ENCODE measurements at places on chromosomes 11 and 22.

DNA sequence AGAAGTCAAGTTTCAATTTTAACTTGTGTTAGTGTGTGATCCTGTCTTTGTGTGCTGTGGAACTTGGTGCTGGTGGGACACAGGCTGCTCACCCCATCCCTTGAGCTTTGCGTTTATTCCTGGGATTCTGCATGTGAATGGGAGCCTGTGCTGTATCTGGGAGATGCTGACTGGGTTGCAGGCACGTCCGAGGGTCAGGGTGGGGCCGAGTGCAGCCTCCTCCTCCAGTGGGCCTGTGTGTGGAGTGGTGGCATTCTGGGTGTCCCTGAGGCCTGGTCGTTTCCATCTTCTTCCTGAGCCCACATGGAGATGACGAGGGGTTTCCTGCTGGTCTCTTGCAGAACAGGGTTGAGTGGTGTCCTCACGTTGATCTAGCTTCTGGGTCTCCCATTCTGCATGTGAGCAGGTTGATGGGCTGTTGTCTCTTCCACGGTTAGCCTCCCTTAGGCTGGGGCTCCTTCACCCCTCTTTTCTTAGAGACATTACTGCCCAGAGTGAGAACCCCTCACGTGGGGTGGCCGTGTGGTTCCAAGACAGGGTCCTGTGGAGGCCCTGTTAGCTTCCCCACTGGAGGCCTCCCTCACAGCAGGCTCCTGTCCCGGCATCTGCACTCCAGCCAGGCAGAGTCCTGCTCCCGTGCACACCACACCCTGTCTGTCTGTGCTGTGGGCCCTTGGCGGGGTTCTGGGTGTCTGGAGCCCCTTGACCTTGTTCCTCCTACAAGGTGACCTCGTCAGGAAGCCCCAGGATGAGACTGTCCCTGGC lies 4.9 kb downstream of the PTDSS2 start:
- DNase-seq, result no peak

DNA sequence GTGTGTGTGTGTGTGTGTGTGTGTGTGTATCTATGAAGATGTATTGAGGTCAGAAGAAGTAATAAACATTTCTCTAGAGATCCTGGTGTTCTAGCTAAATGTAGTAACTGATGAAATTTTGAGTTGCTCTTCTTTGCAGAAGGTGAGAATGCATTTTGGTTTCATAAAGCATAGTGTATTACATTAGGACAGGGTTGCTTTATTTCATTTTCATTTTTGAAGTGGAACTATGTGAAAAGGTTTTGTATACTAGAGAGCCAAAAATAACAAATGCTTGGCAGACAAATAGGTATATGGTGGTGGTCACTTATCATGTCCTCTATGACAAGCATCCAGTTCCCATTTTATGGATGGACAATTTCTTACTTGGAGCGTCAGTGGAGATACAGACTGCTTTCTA lies 99.0 kb downstream of the CASP12 start:
- no peak for DNase-seq

GRCh38 chr11:37451903-37452302 lies 853.9 kb upstream of the RAG2 start:
- no peak for DNase-seq

- no peak for DNase-seq
Measured at GRCh38 chr22:24944217-24944937, 2.1 kb downstream of the LHFPL7 start.

- DNase-seq, result no peak
Measured at GRCh38 chr11:134556186-134556585, 144.1 kb upstream of the B3GAT1 start.

DNA sequence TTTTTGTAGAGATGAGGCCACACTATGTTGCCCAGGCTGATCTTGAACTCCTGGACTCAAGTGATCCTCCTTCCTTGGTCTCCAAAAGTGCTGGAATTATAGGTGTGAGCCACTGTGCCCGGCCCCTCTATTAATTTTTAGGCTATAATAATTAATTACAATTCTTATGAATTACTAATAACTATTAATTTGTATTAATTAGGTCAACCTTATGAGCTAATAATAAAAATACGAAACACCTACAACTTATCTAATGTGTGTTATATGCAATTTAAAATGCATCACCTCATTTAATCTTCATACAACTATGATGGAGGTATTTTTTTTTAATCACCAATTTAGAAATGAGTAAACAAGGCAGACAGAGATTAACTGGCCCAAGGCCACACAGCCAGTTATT lies 26.2 kb downstream of the LRP4 start:
- no peak for DNase-seq

GRCh38 chr11:25180187-25180586 lies 683.3 kb downstream of the LUZP2 start:
- DNase-seq, result no peak

GRCh38 chr11:106420048-106420665 lies 342.7 kb downstream of the AASDHPPT start:
- DNase-seq, result no peak

DNA sequence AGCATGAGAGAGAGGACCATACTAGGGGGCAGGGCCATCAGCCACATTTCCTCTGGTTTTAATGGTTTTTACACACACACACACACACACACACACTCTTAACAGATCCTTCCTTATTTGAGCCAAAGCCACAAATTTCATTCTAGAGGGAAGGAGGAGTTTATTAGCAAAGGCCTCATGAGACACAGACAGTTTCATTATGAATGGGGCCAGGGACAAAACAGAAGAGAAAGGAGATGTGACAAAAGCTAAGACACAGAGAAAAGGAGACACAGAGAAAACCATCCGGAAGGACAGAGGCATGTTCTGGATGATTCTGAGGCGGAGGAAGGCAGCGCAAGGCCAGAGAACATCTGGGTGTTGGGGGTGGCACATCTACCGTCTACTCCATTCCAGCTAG lies 32.2 kb upstream of the ARFGAP3 start:
- DNase-seq, result no peak

DNA sequence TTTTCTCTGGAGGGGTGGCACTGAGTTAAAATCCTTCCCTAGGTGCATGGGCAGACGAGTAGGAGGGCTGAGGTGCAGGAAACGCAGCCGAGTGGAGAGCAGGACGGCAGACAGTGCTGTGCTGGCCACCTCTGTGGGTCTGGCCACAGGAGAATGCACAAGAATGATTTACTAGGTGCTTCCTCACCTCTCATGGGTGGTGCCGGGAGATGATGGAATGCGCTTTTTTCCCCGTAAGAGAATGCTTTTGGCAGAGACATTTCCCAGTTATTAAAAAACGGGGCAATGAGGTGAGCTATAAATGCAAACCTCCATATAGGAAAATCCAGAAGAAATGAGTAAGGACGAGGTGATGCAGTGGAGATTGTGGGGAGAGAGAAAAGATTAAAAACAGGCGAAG lies 86.1 kb downstream of the ADAMTS15 start:
- DNase-seq, result no peak

GRCh38 chr11:87861030-87861429 lies 314.2 kb downstream of the RAB38 start:
- no peak for DNase-seq

- no peak for DNase-seq
Measured at GRCh38 chr11:74020539-74020938, 11.7 kb upstream of the UCP3 start.

DNA sequence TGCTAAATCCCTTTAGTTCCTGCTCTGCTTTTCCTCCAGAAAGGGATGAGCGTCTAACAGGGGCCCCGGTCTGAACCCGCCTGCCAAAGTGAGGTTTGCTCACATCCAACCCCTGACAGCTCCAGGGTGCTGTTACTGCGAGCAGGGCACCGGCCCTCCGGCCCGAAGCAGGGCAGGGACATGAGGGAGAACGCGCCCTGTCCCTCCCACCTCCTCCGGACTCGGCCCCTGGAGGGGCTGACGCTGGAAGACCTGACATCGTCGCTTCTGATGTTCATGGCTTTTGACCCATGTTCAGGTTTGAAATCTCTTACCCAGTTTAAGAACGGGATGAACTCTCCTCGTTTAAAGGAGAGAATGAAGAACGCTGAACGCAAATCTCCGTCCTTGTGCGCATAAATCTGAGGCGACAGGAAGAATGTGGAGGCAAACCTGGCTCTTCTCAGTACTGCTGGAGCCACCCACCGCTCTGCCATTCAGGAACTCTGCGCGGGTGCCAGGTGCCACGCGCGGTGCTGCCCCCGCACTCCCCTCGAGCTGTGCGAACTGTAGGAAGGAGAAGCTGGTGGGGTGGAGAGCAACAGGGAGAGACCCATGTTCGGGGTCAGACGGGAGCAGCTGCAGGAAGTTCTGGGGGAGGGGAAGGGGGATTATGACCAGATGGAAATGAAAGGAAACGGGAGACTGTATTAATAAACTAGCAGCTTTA lies 826 bp upstream of the EEF1G start:
- no peak for DNase-seq

GRCh38 chr22:29299136-29299900 lies 7.1 kb upstream of the GAS2L1 start:
- no peak for DNase-seq

DNA sequence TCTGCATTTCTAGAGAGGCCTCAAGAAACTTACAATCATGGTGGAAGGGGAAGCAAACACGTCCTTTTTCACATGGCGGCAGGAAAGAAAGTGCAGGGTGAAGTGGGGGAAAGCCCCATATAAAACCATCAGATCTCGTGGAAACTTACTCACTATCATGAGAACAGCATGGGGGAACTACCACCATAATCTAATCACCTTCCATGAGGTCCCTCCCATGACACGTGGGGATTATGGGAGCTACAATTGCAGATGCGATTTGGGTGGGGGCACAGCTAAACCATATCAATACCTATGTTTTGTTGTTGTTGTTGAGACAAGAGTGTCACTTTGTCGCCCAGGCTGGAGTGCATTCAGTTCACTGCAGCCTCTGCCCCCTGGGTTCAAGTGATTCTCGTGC lies 29.9 kb downstream of the SFI1 start:
- no peak for DNase-seq

DNA sequence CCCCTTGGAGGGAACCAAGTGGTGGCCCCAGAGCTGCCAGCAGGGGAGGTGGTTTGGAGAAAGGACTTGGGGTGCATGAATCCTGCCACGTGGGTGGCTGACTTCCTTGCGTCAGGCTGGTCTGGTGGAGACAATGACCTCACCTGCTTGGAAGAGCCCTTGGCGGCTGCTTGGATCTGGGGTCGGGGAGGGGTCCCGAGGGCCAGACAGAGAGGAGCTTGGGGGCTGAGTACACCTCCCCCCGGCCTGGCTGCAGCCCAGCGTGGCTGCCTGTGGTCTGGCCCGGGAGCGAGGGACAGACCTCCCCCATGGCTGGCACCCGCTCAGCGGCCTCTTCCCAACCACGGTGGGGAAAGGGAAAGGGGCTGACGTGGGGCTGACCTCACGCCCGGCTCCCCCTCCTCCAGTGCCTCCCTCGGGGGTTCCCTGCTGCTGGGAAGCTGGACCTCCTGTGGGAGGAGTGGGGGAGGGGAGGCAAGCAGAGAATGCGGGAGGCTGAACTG lies 13.8 kb downstream of the LIF start:
- DNase-seq, result no peak

DNA sequence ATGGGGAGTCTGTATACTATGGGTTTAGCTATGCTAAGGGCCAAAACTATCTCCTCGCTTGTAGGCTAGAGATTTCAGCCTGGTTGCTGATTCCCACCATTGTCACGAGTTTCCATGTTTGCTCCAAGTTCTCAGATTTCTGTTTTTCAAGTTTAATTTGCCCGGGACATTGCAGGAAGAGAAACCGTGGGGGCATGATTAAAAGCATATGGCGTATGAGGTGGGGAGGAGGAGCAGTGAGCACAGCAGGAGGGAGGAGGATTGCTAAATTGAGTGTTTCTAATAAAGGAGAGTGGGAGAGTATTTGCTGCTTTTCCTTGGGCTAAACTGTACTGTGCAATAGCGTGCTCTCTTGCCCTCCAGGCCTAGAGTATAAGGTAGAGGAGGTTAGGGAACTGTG lies 558.4 kb downstream of the METTL15 start:
- DNase-seq, result no peak

GRCh38 chr11:84544566-84544965 lies 1082.6 kb downstream of the DLG2 start:
- DNase-seq, result no peak

- no peak for DNase-seq
Measured at GRCh38 chr11:89516496-89516895, 25.3 kb upstream of the NOX4 start.

DNA sequence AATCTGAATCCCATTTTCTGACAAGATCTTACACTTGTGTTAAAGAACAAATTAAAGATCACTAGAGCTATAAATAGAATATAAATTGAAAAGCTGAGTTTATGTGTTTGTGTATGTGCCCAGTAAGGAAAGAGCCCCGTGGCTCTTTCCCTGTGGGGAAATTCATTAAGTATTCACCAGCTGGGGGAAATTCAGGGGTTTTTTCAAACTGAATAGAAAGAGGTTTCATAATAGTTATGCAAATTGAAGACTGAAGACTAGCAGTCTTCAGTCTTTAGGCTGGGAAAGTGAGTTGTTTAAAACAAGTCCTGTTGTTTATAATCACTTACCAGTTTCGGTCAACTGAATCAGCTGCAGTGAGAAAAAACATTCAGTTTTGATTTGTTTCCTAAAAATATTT lies 11.3 kb upstream of the MS4A7 start:
- no peak for DNase-seq

DNA sequence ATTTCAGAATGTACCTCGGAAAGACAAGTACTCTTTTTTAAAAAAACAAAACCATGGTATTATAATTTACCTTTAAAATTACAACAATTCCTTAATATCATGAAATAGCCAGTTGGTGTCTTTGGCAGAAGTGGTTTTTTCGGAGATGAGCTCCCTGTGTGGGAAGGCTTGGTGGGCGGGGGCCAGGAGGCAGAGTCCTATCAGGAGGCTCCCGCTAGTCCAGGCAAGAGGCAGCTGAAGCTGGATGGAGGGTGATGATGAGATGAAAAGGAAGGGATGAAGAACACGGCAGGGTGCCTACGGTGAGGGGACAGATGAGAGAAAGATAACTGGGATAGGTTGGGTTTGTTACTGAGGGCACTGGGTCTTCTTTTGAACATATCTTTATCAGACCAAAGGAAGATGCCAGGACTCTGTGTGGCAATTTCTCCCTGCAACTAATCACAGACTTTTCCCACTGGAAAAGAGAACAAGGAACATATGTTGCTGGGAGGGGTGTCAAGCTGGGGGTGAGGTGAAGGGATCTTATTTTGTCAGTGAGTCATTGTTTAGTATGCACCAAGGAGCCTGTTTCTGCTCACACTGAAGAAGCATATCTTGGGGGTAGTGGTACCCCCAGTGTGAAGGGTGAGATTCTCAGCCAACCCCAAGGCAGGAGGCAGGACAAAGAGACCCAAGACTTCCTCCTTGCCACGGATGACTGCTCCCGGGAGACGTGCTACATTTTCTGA lies 91.5 kb upstream of the YWHAH start:
- DNase-seq, result no peak

- DNase-seq, result no peak
Measured at GRCh38 chr22:19982991-19983578, 33.5 kb downstream of the ARVCF start.

DNA sequence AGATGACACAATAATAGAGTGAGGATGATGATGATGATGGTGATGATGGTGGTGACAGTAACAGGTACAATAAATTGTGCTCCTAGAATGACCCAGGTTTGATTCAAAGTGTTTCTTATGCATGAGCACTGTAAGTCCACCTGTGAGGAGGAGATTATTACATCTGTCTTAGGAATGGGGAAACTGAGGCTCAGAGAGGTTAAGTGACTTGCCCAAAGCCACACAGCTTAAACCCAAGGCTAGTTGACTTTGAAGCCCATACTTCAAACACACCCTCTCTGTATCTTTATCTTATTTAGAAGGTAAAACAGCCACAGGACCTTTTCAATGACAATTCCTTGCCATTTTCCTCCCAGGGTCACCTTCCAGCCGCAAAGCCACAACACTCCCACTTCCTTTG lies 88.9 kb downstream of the MIAT start:
- no peak for DNase-seq

- DNase-seq, result no peak
Measured at GRCh38 chr11:18794956-18795355, 3.4 kb upstream of the PTPN5 start.

- no peak for DNase-seq
Measured at GRCh38 chr11:14422814-14423182, 63.8 kb upstream of the RRAS2 start.

All from NCI-H510A treated with DMSO at 0.1 percent for 48 hours (cell line).